ENCODE measurements at places on chromosomes 12 and 14. TPM values are rescaled to one million over a fixed set of nuclear protein-coding genes. Genes with fewer than 3 reads are reported as not detected.

- DNase-seq: no peak
Measured at GRCh38 chr12:1787714-1788113, 32.7 kb upstream of the LRTM2 start.

The TCL1B gene
- not detected for total RNA-seq

The RHOJ gene
- 17.7 TPM for total RNA-seq

DNA sequence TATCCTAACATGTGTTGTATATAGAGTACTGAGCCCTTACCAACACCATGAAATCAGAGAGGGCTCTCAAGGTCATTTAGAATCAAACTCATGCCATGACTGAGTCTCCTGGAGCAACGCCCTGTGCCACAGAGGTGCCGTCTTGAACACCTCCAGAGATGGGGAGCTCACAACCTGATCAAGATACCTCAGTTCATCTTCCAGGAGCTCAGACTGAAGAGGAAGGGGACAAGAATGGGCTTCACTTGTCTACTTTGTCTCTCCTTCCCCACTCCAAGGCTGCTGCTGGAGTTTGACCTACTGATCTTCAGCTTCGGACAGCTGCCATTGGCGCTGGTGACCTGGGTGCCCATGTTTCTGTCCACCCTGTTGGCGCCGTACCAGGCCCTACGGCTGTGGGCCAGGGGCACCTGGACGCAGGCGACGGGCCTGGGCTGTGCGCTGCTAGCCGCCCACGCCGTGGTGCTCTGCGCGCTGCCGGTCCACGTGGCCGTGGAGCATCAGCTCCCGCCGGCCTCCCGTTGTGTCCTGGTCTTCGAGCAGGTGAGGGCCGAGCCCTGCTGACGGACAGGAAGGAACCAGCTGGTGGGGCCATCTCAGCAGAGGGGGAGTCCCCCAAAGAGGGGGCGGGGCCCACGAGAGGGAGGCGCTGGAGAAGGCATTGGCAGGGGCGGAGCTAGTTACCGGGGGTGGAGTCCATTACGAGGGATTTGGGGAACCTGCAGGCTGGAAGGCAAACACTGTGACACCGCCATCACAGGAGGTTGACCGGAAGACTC, 12.0 kb downstream of the SOAT2 start:
- no peak for DNase-seq

Measured in omental fat pad (tissue), 4 donors.